Lower leg skin (tissue), 4 donors: ENCODE measurements at places on chromosomes 6 and 20.

DNA sequence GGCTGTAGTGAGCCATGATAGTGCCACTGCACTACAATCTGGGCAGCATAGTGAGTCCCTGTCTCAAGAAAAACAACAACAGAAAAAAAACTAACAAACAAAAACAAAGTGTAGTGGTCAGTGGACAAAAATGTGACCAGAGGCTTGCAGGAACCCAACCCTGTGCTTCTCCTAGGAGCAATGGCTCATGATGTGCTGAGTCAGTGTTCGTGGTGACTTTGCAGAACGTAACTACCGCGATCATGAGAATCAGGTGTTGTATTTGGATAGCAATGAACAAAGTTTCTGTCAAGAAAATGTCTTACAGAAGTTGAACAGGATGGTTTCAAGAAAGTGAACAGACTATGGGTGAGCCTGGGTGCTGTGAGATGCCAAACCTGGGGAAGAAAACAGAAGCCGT lies 18.5 kb upstream of the FOXC1 start:
- no peak for DNase-seq

DNA sequence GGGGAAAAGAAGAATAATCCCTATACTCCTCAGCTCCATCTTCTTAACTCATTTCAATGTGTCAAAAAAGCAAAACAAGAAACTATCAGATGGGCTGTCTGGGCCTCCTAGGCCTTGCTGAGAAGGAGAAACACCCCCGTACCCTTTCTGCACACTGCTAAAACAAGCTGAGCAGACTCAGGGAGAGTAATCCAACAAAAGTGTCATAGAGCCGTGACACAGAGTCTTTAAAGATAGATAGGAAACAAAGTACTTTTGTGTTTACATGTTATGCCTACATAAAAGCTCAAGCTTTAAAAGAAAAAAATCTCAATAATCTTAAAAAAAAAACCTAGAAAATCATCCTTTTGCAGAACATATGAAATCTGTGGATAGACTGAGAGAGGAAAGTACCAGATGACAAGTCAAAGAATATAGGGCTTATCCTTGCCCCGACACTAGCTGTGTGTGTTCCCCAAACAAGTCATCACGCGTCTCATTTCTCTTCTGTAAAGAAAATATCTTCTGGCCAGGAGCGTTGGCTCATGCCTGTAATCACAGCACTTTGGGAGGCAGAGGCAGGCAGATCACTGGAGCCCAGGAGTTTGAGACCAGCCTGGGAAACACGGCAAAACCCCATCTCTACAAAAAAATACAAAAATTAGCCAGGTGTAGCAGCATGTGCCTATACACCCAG lies 81.3 kb downstream of the MAP3K5 start:
- no peak for DNase-seq

DNA sequence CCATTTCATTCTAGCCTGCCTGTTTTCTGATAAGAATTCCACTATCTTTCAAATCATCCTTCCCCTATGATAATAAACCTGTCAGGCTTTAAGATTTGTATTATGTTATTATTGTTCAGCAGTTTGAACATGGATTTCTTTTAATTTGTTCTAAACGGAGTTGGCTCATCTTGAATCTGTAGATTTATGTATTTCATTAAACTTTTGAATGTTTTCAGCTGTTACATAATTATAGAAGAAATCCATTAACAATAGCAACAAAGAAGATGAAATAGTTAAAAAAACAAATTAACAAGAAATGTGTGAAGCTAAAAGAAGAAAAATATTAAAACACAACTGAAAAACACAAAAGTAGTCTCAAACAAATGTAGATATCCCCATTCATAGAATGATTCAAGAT lies 223.7 kb upstream of the RUNX2 start:
- no peak for DNase-seq

GRCh38 chr6:11778648-11779328 lies at the start of gene ADTRP:
TSS of gene ADTRP (minus strand) at chr6:11778803. CDS start at chr6:11778759, 44 bp downstream.
- no peak for DNase-seq

DNA sequence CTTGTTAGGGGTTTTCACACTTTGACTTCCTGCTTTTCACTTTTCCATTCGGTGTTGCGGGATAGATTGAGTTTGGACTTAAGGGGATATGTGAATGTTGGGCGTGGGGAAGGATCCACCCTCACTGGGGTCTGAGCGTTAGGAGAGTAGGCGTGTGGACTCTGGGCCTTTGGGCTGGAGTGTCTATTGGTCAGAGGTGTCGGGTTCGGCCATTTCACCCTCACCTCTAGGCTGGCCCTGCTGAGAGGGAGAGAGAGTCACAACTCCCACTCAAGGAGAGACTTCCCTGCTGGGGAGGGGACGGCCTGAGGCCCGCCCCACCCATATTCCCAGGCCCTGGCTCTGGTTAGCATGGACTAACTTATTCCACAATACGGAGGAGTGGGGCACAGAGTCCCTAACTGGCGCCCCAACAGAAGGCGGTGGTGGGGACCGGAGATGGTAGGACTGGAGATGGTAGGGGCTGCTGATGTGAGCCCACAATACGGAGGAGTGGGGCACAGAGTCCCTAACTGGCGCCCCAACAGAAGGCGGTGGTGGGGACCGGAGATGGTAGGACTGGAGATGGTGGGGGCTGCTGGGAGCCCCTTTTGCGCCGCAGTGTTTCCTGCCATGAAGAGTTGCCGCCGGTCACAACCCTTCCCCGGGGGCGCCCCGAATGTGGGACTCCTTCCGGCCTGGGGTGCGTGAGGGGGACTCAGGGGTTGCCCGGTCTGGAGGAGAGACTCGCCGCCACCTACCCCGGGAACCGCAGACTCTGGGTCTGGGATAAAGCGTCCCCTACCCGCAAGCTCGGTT lies 1.4 kb upstream of the PTPRA start:
- no peak for DNase-seq

GRCh38 chr6:98454809-98455322 lies 379.5 kb upstream of the POU3F2 start:
- DNase-seq: no peak

DNA sequence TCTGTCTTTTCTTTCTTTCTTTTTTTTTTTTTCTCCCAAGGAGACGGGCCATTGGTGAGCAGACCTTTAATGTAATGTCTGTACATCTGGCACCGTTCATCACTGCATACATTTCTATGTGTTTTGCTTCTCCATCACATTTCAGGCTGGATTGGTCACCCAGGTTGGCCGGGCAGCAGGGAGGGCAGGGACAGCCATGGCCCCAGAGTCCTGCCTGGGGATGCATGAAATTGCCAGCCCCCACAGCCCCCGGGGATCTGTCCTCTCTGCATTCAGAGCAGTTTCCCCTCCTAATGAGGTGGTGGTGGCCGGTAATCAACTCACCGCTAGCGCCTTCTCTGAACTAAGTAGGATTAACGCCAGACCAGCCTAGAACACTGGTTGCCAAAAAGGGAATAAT lies 50.4 kb downstream of the APCDD1L start:
- no peak for DNase-seq

- no peak for DNase-seq
Observed at GRCh38 chr6:18323935-18324705, 59.8 kb upstream of the DEK start.

DNA sequence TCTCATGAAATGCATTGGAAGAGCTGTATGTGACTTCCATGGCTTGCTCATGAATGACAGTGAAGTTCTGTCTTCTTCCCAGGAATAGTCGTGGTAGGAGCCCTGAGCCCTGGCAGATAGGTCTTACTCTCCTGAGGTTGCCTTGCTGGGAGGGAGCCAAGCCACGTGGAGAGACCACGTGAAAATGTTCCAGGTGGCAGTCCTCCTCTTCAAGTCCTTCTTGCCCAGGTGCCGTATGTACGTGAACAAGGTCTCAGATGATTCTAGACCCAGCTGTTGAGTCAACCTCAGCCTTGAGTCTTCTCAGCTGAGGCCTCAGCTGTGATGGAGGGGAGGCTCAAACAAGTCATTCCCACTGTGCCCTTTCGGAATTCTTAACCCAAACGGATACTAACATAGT lies 192.4 kb upstream of the PRDM1 start:
- no peak for DNase-seq

DNA sequence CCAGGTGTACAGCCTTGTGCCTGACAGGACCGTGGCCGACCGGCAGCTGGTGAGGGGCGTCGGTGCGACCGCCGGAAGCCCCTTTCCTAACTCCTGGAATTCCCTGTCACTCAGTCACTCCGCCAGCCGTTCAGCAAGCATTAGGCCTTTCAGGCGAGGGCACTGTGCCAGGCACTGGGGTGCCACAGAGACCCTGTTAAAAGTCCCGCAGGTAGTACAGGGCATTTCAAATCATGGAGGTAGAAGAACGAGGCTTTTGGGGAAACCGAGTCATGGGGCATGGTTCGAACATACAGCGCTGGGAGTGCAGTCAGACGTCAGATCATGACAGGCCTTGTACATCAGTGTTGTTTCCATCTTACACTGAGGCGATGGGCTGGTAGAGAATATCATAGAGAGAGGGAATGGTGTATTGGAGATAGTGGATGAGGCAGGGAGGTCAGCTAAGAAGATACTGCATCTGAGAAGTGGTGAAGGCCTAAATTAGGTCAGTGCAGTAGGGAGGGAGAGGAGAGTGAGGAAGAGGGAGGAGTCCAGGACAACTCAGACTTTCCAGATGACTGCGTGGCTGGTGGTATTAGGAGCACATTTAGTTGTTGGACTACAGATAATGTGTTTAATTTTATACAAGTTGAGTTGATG lies 892 bp upstream of the DXO start:
- no peak for DNase-seq

DNA sequence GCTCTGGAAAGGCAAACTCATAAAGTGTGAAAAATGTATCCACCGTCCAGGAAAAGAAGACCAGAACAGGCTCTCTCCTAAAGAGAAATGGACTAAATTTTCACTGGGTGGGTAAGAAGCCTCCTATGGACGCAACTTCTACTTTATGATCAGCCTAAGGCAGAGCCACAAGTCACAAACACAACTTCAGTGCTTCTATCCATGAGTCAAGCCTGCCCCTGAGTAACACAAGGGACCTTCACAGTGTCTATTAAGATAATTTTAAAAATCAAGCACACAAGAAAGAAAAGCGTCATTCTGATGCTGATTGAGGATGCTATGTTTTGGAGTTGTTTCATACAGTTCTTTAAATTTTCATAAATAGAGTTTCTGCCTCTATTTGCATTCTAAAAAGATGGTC lies 601.7 kb upstream of the ARID1B start:
- DNase-seq: no peak

DNA sequence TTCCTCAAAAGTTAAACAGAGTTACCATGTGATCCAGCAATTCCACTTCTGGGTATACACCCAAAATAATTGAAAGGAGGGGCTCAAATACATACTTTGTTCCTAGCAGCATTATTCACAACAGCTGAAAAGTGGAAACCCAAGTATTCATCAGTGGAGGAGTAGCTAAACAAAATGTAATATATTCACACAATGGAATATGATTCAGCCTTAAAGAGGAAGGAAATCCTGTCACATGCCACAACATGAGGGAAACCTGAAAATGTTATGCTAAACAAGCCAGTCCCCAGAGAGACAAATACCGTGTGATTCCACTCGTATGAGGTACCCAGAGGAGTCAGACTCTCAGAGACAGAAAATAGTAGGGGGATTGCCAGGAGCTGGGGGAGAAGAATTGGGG lies 44.5 kb downstream of the PXDC1 start:
- no peak for DNase-seq

GRCh38 chr20:10428008-10428407 lies 6.0 kb downstream of the MKKS start:
- DNase-seq: no peak

- no peak for DNase-seq
Observed at GRCh38 chr20:46296526-46297250, 11.6 kb downstream of the CDH22 start.

DNA sequence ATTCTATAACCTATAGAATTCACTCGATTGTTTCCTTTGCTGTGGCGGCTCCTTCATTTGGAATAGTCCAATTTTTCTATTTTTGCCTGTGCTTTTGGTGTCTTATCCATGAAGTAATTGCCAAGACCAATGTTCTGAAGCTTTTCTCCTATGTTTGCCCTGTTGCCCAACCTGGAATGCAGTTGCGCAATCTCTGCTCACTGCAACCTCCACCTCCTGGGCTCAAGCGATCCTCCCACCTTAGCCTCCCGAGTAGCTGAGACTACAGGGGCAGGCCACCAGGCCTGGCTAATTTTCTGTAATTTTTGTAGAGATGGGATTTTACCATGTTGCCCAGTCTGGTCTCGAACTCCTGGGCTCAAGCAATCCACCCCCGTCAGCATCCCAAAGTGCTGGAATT lies 163.5 kb downstream of the OR2B2 start:
- no peak for DNase-seq

DNA sequence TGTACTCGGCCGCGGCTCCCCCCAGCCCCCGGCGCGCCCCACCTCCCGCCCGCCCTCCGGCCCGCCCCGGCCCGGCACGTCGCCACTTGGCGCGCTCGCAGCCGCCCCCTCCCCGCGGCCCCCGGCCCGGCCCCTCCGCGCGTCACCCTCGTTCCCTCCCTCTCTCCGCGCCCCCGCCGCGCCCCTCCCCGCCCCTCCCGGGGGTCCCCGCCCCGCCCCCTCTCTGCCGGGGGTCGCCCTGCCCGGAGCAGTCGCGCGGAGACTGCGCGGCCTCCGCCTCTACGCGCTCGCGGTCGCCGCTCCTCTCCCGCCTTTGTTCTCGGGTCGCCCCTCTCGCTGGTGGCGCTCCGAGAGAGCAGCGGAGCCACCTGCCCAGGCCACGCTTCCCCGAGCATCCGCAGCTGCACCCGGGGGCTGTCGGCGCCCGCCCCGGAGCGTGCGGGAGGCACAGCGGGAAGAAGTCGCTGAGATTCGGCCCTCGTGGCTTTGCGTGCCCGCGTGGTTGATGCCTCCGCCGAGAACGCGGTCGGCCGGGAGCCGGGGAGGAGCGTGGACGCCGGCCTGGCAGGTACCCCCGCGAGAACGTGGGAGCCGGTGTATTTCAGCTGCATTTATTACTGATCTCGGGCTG lies at the start of gene PHF10:
Gene PHF10 (minus strand): TSS at position 7 of the 631 bp plus-strand sequence. CDS start 569 bp downstream, outside the sequence.
- DNase-seq: peak; percentile 25

DNA sequence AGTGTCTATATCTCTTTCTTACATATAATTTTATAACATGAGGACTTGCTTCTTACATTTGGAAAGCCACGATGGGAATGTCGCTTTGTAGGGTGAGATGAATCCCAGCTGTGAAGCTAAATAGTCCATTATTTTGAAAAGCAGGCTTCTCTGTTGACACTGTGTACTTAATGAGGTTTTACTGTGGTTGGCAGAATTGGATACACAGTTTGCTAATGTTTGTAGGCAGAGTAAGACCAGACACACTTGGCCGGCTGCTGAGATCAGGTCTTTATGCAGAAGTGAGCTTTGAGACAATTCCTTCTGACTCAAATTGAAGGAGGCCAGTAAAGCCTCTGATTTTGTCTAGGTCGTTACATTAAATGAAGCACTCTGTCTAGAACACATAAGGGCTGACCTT lies 93.0 kb downstream of the NDUFAF5 start:
- no peak for DNase-seq
